WTC11 (cell line): ENCODE measurements at places on chromosomes 5 and 9.

DNA sequence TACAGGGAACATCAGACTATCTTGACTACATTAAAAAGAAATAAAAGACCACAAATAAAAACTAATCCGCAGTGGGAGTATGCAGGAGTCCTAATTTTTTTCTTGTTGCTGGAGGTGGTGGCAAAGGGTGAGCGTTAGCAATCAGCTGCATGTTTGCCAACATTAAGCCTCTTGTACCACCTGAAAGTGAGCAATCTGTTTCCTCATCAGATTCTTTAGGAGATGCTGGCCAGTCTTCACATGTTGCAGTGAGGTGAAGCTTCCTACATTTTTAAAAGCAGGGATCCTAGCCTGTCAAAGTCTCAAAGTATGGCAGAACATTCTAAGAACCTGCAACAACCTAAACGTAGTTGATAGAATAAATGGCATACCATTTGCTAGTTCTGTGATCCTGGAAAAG, 162.2 kb upstream of the MEF2C start:
- DNase-seq = no peak

- no peak for DNase-seq
Observed at GRCh38 chr9:108671794-108672193, 184.0 kb downstream of the ACTL7B start.

DNA sequence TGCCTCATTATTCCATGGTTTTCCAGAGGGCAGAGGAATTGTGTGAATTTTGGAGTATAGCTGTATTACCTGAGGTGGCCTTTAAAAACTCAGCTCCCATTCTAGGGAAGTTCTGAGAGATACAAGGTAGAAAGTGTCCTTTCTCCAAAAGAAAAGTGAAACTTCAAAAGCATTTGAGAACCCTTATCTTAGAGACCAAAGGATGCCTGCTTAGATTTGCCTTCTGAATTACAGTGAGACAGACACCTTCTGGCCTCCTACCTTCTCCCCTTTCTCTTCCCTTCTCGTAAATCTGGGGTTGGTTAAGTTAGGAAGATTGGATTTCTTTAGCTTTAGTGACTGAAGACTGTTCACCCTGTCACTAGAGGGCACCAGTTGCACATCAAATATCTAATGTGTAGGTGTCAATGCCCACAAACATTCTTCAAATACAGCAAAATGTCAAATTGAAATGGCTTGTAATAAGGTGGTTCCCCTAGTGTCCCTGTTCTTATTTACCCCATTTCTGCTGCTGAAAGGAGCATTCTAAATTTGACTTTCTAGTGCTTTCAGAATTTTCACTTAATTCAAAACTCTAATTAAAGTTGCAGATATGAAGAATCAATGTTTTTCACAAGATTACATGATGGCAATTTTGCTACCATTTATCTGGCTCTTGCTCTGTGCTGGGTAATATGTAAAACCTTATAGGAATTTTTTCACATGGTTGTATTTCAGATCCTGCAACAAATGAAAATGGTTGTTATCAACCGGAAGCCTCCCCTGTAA, 46.7 kb downstream of the PRRC1 start:
- peak; percentile 35 for DNase-seq

- DNase-seq = no peak
Observed at GRCh38 chr9:116654059-116654355, 33.1 kb upstream of the TRIM32 start.

DNA sequence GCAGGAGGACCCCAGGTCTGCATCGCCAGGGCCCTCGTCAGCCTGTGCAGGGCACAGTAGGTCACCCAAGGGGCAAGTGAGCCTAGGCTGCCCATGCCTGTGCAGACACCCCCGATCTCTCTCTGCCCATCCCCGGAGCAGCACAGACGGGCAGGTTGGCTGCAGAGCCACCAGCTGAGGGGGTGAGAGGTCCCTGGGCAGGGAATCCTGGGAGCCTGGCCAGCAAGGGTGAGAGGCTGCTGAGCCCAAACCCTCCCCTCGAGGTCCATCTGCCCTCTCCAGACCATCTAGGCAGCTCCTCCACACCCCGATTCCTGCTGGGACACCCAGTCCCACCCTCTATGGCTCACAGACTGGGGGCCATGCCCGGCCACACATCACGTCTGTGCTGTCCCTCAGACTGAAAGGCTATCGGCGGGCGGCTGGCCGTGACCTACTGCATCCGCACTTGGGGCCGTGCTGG, 2.8 kb upstream of the DPP7 start:
- DNase-seq = no peak

GRCh38 chr9:19461135-19461534, 52.3 kb downstream of the ACER2 start:
- no peak for DNase-seq

DNA sequence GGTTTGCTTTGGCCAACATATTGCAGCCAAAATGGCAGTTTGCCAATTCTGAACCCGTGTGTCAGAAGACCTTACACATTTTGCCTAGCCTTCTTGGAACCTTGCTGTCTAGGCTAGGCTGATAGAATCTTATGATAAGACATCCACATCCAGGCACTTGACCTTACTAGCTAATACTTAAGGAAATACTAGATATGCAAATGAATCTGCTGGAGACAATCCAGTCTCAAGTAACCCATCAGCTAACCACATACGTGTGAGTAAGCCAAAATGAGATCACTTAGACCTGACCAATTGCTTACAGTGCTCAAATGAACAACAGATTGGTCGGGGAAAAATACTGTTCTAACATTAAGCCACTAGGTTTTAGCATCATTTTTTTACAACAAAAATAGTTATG, 1504.6 kb upstream of the CDH9 start:
- DNase-seq = no peak

- no peak for DNase-seq
Observed at GRCh38 chr5:59716029-59716428, 177.5 kb downstream of the PDE4D start.

GRCh38 chr9:34426347-34427074, 31.9 kb downstream of the FAM219A start:
- DNase-seq = peak; percentile 34

- DNase-seq = peak; percentile 24
Observed at GRCh38 chr5:139131465-139131864, 66.7 kb downstream of the SIL1 start.

GRCh38 chr9:29006628-29007027, 1433.3 kb upstream of the C9orf72 start:
- DNase-seq = no peak

- DNase-seq = no peak
Observed at GRCh38 chr5:135238622-135239452, 160.2 kb downstream of the MACROH2A1 start.

DNA sequence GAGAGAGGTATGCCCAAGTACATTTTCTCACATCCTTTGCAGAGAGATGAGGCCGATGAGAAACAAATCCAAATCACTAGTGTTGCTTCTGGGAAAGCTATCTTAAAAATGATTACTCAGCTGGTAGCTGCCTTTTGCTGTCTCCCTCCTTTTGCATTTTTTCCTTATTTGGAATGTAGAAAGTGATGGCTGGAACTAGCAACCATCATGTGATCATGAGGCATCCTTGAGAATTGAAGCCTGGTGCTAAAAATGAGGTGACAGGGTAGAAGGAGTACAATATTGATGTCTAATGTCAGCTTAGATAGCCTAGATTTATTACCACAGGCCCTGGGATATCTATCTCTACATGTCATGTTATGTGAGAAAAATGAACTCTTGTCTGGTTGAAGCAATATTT, 109.3 kb upstream of the TAF11L2 start:
- DNase-seq = no peak

DNA sequence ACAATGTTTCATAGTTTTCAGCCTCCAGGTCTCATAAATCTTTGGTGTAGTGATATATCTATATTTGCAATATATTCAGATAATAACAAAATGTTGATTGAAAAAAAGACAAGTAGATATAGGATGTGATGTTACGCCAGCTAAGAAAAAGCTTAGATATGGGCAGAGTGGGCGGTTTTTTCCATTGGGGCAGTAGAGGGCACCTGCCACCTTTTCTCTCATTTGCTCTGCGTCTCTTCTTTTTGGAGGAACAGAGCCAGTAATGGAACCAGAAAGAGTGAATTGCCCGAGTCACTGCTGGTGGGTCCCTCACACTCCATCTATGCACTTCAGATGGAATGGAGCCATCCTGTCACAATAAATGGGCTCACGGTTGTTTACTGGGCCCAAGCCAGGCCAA, 62.1 kb upstream of the FANCC start:
- no peak for DNase-seq

DNA sequence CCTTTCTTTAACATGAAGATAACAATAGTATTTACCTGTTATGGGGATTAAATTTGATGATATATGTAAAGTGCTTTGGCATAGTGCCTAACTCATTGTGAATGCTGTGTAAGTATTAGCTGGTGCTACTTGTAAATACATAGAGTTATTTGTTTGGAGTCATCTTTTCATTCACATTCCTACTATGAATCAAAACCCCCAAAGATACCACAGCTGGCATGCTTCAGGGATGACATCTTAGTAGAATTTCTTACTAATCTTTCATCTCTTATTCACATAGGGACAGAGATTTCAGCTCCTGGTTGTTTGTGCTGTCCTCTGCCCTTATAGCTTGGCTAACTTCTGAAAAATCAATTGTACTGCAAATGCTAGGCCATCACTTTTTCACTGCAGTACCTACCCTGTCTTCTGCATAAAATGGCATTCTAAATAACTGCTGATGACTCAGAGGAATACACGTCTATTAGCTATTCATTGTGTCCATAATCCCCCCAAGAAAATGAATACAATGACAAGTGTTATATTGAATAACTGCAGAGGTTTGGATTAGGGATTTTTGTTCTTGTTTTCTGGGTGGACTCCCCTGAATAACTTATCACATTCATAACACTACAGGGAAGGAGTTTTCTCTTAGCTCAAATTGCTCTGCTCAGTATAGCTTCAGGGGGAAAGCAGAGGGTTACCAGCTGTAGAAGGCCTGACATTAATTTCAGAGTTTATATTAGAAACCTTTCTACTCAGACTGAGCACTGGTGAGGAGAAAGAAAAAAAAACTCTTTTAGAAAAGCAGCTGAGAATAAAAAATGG, 192.2 kb upstream of the C9orf72 start:
- DNase-seq = no peak

DNA sequence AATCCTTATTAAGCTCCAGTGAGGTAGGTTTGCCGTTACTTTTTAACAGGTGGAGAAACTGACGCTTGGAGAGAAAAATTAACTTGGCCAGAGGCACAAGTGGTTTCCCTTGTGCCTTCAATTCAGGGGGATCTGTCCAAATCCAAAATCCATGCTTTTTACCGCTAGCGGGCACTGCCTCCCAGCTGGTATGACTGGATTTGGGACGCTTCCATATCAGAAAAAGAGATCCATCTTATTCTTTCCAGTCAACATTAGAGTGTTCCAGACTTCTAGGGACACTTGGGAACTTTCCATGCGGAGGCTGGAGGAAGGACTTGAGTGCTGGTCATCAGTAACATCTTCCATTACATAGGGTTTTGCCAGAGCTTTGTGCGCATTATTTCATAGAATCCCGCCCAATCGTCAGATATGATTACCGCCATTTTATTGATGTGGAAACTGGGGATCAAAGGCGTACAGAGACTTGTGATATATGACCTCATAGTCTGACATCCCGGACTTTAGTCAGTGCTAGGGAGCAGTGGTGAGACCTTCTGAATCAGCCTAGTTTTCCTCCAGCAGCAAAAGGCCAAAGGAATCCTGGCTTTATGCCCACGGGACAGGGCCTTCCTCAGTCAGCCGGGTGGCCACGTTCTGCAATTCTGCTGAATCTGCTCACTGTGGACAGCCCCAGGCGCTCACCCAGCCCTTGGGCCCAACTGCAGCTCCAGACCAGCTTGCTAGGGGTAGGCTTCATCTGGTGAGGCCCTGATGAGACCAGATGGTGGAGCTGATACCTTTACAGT, 1.1 kb upstream of the GNPDA1 start:
- DNase-seq = no peak

DNA sequence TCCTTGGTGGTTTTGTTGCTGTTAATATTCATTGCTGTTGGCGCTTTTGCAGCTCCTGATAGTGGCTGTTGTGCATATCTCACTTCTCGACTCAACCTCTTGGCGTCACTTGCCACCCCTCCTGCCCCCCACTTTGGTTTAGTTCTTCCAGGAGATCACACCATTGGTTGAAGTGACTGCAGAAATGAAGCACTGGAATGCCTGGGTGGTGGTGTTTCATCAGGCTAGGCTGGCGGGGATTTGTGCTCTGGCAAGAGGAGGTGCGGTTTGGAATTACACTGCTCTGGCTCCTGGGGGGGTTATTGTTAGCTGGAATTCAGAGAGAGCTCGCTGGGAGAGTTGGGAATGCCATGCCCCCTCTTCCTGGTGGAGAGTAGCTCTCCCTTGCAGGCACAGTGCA, 11.5 kb downstream of the PRRC2B start:
- peak; percentile 72 for DNase-seq

DNA sequence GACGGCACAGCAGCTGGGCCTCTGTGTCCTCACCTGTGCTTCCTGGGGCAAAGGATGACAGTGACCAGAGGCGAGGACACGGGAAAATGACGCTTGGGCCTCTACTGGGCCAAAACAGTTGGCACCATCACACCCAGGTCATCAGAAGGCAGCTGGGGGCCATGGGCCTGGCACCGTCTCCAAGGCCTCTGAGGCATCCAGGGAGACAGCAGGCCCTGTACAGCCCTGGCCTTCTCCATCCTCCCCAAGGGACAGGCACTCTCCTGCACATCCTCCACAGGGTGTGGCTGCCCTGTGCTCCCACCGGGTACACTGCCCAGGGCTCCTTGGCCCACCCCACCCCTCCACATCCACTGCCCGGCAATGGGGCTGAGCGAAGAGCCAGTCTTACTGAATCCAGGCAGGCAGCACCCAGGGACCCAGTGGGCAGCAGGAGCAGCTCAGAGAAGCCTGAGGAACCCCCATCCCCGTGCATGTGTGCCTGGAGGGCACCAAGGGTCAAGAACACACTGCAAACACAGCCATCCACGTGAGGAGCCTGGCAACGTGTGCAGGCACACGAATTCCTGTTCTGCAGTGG, 4.0 kb downstream of the LPCAT1 start:
- no peak for DNase-seq

DNA sequence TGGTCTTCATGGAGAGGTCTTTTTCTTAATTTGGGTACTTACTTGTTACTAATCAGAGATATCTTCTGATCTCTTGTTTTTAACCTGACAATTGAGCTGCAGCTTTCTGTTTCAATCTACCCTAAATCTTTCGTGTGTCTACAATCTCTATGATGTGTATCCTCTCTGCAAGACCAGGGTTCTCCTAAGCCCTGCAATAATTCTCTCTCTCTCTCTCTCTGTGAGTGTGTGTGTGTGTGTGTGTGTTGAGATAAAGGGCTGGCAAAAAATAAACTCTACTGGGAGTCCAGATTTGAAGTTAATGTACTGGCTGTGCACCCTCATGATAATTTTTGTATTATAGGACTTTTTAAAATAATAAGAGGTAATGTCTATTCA, 57.8 kb upstream of the FBXL7 start:
- DNase-seq = no peak

DNA sequence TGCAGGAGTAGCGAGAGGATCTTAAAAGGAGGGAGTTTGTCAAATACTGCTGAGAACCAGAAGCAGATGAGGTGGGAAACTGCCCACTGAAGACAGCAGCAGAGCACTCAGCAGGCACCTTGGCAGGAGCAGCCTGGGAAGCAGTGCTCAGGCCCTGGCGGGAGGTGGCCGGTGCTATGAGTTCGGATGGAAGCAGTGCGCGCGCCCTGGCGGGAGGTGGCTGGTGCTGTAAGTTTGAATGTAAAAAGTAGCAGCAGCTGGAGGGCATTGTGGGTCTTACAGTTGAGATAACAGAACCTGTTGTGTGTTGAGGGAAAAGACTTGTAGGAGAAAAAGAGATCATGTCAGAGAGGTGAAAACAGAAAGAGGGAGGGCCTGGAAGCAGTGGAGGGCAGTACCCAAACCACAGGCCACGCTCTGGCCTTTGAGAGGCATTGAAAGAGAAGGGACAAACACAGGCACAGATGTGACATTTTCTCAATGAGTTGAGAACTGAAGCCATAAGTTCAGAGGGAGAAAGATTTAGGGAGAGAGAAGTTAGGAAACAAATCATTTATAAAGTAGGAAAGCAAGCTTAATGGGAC, 130.9 kb downstream of the ERCC6L2 start:
- DNase-seq = no peak
